ENCODE measurements at places on chromosomes 2 and 18.

GRCh38 chr2:28809927-28810326 is 707 bp upstream of the SPDYA start:
- no peak for DNase-seq

GRCh38 chr2:109141006-109141600 is 12.1 kb downstream of the SH3RF3 start:
- DNase-seq, result no peak

DNA sequence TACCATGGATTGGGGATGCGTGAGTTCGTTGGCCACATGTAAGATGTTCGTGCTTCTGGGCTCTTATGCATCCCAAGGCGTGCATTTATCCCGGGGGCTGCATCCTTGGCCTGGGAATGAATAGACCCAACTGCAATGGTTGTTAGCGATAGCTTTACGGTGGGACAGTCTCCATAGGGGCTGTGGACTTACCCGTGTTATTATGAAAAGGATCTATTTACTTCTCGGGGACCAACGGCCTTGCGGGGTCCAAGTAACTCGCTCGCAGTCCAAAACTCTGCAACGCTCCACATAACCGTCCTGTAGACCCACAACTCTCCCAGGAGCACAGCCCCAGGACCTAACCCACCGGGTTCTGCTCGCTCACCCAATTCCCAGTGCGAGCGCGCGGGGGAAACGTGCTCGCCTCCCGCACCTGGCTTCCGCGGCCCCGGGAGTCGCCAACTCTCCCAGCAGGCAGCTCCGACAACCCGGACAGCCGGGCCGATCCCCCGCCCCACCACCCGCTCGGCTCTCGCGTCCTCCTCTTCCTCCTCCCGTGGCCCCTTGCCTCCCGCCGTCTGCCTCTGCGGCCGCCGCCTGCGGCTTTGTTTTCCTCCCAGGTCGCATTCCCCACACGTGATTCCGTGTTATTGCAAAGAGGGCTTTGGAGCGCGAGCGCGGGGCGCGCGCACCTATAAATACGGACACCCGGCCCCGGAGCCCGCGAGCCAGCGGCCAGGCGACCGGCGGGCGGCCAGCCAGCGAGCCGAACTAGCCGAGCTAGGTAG is at the start of gene CABLES1:
TSS of gene CABLES1 (plus strand) at position 706 of the 770 bp plus-strand sequence. CDS start 278 bp downstream, outside the sequence.
- peak; percentile 55 for DNase-seq

DNA sequence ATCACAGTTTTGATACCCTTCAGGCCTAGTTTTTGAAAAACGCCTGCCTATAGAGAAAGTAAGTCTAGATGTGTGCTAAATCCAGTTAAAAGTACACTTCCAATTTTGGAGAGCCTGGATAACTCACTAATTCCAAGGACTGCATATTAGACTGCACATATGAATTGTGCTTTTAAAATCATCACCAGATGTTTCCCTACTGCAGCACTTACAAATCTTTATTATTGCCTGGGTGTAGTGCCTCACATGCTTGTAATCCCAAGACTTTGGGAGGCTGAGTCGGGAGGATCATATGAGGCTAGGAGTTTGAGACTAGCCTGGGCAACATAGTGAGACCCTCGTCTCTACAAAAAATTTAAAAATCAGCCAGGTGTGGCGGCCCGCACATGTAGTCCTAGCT is 35.9 kb upstream of the HTR2B start:
- no peak for DNase-seq

DNA sequence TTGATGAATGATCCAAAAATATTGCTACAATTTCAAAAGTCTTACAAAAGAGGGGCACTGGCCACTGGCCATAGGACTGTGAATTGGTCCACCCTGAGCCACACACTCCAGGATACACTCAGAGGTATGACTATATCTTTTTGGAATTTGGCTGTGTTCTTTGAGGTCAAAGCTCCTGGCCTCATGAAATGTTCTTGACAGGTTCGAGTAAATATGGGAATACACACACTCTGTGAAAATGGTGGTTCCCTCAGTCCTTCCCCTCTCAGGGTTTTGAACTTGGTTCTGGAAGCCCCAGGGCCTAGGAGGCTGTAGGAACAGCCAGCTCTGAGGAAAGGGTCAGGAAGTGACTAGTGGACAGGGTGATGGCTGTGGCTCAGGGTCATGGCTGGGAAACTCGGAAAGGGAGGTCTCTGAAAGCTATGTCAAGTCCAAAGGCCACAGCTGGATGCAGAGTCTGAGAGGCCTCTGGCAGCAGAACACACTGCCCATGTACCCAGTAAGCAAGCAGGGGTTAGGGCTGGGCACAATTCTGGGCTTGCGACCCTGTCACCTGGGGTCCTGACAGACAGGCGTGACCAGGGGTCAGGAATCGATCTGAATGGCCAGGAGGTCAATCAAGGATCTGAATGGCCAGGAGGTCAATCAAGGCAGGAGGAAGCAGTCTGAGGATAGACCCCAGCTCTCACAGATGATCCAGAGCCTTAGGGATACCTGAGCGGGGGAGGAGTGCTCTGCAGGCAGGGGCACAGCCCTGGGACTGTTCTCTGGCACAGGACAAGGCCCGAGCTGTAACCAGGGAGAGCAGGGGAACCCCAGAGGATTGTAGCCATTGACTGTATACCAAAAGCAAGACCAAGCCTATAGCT is 223.4 kb upstream of the SMAD2 start:
- no peak for DNase-seq

- no peak for DNase-seq
Observed at GRCh38 chr2:199405241-199405640, 52.5 kb downstream of the SATB2 start.

DNA sequence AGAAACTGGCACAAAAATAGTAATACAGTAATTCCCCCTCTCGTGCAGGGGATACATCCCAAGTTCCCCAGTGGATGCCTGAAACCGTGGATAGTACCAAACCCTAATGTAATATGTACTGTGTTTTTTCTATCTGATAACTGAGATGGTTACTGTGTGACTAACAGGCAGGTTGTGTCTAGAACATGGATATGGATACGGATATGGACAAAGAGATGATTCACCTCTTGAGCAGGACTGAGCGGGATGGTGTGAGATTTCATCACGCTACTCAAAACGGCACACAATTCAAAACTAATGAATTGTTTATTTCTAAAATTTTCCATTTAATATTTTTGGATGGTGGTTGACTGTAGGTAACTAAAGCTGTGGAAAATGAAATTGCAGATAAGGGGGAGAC is 3.4 kb downstream of the MBD1 start:
- no peak for DNase-seq

DNA sequence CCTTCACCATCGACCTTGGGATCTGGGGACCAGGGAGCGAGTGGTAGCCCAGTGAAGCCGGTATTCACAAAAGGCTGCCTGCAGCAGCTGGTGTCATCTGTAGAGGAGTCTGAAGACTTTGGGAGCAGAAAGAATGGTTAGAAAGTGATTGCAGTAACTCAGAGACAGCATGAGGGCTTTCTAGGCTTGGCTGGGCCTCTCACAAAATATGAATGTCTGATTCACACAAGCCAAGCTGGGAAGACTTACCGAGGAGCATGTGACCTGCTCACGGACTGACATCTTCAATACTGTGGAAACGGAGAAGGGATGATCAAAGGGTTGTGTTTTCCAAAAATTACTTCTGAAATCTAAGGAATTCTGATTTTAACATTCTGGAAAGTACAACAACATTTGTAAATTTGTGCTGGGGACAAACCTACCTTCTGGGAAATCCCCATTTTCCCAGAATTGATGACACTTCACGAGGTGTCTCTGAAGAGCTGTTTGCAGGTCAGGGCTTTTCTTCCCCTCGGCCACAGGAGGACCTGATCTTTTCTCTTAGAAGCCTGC is 111.7 kb downstream of the ACOXL start:
- no peak for DNase-seq

GRCh38 chr2:3745920-3746319 is 42.5 kb downstream of the DCDC2C start:
- no peak for DNase-seq

GRCh38 chr18:8951491-8951890 is 151.0 kb upstream of the NDUFV2 start:
- peak; percentile 3 for DNase-seq

GRCh38 chr2:212489719-212490346 is 48.8 kb downstream of the ERBB4 start:
- DNase-seq, result no peak

GRCh38 chr2:23078784-23079434 is 306.1 kb upstream of the KLHL29 start:
- DNase-seq, result no peak

GRCh38 chr2:165637396-165637795 is 156.7 kb downstream of the GALNT3 start:
- no peak for DNase-seq

GRCh38 chr2:5609201-5609600 is 83.0 kb upstream of the SOX11 start:
- no peak for DNase-seq

GRCh38 chr2:207937823-207938222 is 87.5 kb downstream of the PLEKHM3 start:
- DNase-seq, result no peak

DNA sequence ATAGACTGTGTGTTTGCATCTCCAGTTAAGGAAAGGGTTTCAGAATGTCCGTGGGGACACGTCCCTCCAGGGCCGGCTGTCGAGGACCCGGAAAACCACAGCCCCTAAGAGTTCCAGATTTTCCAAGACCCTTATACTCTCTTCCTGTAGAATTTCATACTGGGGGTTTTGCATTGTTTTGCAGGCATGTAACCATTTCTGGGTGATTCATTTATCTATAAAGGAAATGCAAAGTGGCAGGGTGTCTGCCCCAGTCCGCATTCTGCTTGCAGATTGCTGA is 8.5 kb downstream of the SP9 start:
- no peak for DNase-seq

GRCh38 chr2:204122425-204122824 is 185.9 kb downstream of the ICOS start:
- DNase-seq, result no peak

DNA sequence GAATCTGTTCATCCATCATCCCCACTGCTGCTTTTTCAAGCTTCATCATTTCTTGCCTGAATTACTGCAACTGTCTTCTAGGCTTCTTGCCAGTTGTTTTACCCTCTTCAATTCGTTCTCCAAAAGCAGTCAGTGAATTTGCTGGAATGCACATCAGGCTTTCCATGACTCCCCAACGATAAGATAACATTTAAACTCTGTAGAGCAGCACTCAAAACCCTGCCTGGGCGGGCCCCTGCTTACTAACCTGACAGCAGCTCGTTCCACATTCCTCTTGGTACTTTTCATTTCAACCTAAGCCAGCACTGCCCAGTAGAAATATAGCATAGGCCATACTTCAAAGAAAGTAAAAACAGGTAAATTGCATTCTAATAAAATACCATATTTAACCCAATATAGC is 342.9 kb downstream of the SUCLG1 start:
- no peak for DNase-seq

- DNase-seq, result no peak
Observed at GRCh38 chr2:86631846-86632485, 8.3 kb upstream of the RNF103 start.

GRCh38 chr18:74804677-74805076 is 207.0 kb downstream of the ZNF407 start:
- DNase-seq, result peak; percentile 33

DNA sequence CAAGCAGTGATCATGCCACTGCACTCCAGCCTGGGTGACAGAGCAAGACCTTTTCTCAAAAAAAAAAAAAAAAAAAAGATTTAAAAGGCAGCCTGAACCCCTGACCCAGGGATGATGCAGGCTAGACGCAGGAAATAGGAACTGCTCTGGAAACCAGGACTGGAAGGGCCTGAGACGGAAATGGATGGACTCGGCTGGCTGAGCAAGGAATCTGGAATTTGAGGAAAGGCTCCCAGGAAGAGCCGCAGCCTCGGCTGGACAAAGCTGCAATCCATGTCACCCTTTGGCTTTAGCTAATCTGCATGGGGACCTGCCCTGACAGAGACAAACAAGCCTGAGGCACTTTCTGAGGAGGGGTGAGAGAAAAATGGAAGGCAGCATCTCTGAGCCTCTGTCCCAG is 55.0 kb upstream of the DAPL1 start:
- no peak for DNase-seq

- DNase-seq, result no peak
Observed at GRCh38 chr2:162126111-162126519, 25.9 kb downstream of the GCG start.

- DNase-seq, result no peak
Observed at GRCh38 chr2:235514627-235515363, 21.0 kb downstream of the AGAP1 start.

- DNase-seq, result no peak
Observed at GRCh38 chr2:218980735-218981389, 4.1 kb downstream of the FEV start.

DNA sequence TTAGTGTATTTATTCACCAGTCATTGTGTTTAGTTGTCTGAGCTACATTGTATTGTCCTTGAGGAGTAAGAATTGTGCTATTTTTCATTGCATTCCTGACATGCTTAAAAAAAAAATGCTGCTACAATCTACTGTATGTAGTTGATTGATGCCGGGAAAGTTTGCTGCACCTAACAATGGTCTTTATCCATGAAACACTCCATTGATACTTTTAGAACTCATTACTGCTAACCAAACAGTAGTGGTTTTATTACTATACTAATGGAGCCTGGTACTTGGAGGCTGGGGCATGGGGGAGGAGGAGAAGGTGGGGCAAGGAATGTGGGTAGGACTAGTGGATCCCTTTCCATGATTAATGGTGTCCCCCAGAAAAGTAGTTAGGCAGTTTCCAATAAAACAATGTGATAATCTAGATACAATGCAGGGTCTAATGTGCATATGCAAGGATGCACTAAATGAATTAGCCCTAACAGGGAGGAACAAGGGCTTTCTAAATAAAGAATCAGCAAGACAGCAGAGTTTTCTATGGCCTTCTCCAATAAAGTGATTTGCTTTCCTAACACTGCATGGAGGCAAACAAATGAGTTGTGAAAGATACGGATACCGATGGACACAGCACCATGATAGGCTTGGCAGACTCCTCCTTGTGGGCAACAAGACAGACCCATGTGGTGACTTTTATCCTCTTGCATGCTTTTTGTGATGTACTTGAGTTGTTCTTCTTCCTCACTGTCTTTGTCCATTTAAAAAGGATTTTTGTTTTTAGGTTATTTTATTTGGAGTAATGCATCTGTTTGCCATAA is 78.5 kb downstream of the FMNL2 start:
- DNase-seq, result no peak

- no peak for DNase-seq
Observed at GRCh38 chr2:47357483-47357882, 45.5 kb upstream of the MSH2 start.

GRCh38 chr2:56148825-56149224 is 35.0 kb upstream of the CCDC85A start:
- DNase-seq, result no peak

GRCh38 chr2:21757805-21758430 is 634.1 kb downstream of the TDRD15 start:
- DNase-seq, result no peak

DNA sequence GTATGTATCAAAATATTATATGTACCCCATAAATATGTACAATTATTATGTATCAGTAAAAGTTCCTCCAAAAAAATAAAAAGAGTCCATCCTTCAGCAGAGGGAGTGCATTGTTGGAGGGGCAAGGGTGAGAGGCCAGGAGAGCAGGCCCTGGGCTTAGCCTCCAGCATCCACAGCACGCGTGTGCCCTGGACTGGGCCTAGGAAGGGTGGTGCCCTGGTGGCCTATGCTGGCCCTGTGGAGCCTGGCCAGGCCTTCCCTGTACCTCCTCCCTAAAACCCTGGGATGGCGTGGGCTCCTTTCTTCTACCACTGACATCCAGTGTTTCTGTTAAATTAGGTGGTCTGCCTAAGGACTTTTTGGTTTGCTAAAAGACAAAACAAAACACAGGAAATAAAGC is 93.4 kb downstream of the SH3RF3 start:
- DNase-seq, result no peak
